ENCODE measurements at places on chromosomes 11 and 22.

GRCh38 chr11:125084057-125084416 is 20.9 kb downstream of the SLC37A2 start:
- DNase-seq, result no peak

- DNase-seq, result no peak
Observed at GRCh38 chr22:28931844-28932567, 48.6 kb downstream of the ZNRF3 start.

DNA sequence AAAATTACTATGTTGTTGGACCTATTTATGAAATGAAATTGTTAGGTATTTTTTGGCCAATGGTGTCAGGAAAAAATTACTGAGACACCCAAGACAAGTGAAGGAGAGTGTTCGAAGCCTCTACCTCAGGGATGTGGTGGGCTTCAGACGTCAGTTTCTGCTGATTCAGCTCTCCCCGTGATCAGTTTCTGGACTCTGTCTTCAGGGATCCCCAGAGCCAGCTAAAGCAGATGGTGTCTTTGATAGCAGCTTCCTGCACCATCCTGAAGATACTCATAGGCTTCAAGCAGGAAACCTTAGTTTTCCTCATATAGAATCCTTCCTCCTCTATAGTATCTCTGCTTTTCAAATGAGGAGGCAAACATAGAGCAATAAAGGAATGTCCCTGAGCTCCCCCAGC is 7.4 kb downstream of the CD248 start:
- no peak for DNase-seq

GRCh38 chr22:30824711-30825110 is 130.0 kb downstream of the OSBP2 start:
- DNase-seq, result no peak

GRCh38 chr11:130808541-130808940 is 107.7 kb downstream of the SNX19 start:
- DNase-seq, result no peak

DNA sequence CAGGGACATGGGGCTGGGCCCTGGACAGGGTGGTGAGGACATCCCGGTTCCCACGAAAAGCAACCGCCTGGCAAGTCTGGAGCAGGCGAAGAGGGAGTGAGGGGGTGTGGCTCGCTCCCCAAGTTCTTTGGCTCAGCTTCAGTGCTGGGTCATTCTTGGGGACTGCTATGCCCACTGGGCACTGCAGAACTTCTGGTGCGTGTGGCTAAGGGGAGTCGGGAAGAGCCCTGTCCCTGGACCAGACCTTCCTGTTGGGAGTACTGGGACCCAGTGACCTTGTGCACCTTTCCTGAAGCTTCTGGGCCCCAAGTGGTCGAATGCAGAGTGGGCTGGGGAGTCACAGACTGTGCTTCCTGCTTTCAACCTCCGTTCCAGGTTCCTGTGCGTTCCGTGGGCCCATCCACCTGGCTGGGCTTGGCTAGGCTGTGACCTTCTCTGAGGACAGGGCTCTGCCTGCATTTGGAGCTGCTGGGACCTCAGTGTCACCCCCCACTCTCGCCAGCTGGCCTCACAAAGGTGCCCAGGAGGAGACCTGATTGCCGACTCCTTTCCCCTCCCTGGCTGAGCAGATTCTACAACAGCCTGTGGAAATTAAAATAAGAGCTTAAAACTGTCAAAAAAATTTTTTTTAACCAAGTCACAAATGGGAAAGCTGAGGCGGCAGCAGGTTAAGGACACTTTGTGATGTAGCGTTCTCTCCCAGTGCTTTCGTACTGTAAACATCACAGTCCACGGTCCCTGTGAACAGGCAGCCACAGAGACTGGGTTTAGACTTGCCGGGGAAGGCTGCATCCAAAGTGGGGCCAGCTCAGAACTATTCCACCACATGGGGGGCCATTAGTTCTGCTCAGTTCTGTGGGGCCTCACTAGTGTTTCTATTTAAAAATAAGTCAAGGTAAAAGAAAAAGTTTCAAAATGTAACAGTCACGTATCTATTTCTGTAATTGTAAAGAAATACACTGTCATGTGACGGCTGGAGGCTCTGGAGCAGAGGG is 63.8 kb upstream of the WNT7B start:
- no peak for DNase-seq
